ENCODE measurements at places on chromosomes 7 and 10.

- no peak for DNase-seq
Measured at GRCh38 chr7:133958822-133959221, 168.3 kb upstream of the LRGUK start.

GRCh38 chr10:88731296-88731695, 25.2 kb downstream of the LIPK start:
- DNase-seq = peak; percentile 3

DNA sequence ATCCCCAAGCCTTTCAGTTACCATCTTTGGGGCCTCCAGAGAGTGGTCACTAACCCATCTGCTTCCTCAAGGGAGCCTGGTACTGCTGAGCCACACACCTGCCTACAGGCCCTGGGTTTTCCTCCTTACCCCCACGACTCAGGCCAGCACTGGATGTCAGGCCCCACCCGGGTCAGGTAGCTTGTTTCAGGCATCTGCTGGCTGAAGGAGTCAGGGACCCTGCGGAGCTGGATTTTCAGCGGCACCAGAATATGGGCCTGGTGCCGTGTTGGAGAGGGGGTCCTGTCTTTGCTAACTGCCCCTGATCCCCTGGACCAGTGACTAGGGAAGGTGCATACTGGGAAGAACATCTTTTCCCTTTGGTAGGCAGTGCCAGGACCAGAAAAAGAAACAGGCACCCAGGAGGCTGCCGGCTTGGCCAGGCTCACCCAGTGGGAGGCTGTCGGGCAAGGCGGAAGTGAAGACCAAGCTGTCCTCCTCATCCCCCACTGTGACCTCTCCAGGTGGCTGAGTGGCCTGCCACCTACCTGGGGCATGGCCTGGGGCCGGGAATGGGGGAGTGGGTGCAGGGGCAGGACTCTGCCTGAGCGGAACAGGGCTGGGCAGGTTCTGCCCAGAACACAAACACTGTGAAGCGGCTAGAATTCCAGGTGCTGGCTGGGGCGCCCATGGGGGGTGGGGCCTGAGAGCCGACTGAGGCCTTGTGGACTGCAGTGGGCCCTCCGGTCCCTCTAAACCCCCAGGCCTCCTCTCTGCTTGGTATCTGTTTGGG, 12.4 kb upstream of the SAMD8 start:
- no peak for DNase-seq

DNA sequence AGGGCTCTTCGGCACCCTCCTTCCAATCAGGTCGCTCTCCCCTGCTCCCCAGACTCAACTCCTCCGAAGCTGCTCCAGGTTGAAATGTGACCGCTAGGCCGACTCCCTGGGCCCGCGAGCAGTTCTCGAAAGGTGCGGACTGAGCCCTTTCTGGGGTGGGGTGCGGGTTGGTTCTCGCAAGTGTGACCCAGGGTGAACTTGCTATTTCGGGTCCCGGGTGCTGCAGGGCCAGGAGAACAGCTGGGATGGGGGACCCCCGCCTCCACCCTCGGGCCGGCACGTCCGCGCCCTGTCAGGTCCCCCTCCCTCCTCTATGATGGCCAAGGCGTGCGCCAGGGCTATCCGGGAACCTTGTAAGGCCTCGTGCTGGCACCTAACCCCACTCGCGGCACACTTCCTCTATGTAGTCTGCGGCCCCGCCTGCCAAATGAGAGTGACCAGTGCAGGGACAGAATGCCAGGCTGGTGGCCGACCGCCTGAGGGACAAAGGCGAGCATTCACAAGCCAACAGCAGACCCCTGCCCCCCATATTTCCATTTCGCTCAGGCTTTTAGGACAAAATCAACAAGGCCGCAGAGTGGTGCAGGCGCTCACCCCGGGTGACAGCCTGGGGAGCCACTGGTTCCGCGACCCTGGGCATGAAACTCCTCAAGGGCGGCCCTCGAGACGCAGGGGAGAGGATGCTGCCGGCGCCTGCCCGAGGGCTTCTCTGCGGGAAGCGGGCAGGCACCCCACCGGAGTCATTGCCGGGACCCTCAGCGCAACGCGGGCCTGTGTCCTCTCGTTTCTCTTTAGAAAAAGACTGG, 13.7 kb upstream of the HOXA13 start:
- no peak for DNase-seq

- no peak for DNase-seq
Measured at GRCh38 chr10:31694929-31695837, 233.4 kb downstream of the ARHGAP12 start.

DNA sequence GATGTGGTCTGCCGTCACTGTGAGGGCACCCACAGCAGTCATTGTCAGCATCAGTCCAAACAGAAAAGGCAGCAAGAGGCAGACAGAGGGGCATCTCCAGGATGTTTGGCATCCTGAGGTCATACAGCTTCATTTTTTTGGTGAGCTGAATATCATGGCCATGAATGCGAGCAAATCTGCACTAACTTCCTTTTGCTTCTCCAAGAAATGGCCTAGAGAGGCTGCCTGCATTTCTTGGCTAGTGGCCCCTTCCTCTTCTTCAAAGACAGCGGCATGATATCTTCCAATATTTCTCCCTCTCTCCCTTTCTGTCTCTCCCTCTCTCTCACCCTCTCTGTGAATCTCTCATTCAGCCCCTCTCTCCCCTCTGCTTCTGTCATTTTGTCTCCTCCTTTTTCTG, 24.8 kb downstream of the FKBP6 start:
- DNase-seq = no peak

GRCh38 chr10:387593-387891, 252.3 kb downstream of the ZMYND11 start:
- no peak for DNase-seq

DNA sequence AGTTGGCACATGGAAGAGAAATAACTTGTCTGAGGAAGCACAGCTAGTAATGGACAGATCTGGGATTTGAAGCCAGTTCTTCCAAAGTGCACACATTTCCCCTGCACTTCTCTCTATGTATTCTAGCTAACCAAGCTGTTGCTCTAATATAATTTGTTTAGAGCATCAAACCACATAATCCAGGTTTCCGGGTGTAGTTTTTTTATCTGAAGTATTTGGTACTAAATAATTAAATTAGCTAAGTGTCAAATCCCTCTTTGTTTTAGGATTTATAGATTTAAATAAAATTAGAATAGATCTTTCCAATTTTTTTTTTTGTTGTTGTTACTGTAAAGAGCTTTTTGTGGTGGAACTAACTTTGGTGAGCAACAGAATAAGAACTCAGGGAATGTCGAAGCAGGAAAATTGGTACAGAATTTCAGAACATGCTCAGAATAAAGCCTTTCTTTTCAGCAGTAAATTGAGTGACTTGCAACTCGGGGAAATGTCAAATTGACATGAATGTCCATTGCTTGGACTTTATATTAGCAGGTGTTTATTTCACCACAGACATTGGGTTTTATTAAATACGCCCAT, 33.7 kb downstream of the CAMK1D start:
- DNase-seq = no peak

DNA sequence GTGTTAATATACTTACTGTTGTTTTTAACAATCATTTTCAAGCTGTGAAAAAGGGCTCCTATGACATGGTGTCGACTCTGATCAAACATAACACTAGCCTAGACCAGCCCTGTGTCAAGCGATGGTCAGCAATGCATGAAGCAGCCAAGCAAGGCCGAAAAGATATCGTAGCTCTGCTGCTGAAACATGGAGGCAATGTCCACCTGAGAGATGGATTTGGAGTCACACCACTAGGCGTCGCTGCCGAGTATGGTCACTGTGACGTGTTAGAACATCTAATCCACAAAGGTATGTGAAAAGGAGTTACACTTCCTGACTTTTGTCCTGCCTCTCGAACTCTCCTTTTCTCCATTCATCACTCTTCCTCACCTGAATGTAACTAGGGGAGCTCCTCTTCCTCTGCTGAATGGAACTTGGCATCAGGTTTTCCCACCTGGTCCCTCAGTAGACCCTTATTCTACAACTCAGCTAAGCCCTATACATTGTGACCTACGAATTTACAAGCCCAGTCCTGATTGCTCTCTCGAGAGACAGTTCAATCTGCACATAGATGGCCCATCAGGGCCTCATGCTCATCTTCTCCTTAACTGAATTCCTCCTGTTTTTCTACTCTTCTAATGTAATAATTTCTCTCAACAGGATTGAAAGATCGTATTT, 23.0 kb downstream of the ASB15 start:
- DNase-seq = no peak

DNA sequence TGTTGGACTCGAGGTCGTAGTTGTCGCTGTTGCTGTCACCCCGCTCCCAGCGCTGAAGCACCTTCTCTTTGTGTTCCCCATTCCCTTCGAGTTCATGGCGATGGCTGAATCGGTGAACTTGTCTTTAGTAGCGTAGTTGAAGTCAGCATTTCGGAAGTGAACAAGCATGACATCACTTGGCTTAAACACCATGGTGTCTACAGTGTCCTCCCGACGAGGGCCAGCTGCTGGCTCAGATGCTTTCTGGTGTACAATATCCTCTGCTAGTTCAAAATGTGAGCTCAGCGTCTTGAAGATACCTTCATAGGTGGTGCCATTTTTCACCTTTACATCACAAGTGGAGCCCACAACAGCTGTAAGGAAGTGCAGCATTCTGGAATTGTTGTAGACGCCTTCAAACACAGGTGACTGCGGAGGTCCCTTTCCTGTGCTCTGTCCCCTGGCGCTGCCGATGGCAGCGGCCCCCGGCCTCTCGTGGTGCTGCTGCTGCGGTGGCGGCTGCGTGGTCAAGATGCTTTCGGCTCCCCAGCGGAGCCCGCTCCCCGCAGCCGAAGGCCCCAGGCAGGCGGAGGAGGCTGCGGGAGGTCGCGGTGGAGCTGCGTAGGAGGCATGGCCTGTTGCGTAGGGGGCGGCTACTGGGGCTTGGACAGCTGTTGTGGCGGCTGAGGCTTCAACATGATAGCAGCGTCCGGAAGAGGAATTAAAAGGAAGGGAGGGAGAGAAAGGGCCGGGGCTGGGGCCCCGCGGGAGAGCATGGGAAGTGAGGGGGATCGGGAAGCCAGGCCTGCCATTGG, 59.3 kb downstream of the ANKMY2 start:
- DNase-seq = no peak

GRCh38 chr10:59904426-59905065, 1.8 kb downstream of the CCDC6 start:
- DNase-seq = peak; percentile 24

DNA sequence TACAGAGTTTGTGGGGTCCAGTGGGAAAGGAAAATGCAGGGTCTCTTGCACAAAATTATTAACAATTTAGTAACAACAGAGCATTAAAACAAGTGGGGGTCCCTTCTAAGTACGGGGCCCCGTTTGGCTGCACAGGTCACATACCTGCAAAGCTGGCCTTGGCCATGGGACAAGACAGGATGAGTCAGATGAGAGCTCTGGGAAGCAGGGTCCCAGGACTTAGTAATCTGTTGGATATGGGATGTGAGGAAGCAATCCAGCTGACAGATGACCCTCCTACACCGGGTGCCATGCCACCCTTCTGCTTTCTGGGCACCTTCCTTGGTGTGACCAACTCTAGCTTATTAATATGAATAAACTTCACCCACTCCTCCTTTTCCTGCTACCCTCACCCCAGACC, 3.2 kb upstream of the DUSP5 start:
- DNase-seq = no peak

GRCh38 chr7:147078312-147078711, 961.7 kb downstream of the CNTNAP2 start:
- no peak for DNase-seq

- no peak for DNase-seq
Measured at GRCh38 chr10:124174673-124175645, 81.6 kb upstream of the CHST15 start.

- peak; percentile 56 for DNase-seq
Measured at GRCh38 chr7:129612112-129613015, 844 bp downstream of the NRF1 start.

- no peak for DNase-seq
Measured at GRCh38 chr7:129886818-129887186, 66.0 kb downstream of the UBE2H start.

GRCh38 chr7:55439627-55440026, 74.5 kb downstream of the LANCL2 start:
- no peak for DNase-seq

DNA sequence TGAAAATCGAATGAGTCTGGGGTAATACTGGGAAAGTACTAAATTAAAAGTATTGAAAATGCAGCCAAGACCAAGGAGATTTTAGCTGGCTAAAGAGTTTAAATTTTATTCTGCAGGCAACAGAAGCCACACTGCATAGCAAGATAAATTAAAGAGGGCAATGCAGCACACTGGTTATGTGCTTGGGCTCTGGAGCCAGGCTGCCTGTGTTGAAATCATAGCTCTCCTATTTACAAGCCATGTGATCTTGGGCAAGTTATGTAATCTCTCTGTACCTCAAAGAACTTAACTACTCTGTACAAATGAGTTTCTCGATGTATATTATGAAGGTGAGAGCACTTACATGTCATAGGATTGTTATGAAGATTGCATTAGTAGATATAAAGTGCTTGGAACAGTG, 9.9 kb downstream of the SLC25A13 start:
- peak; percentile 73 for DNase-seq

- no peak for DNase-seq
Measured at GRCh38 chr7:133911724-133912123, 215.4 kb upstream of the LRGUK start.

DNA sequence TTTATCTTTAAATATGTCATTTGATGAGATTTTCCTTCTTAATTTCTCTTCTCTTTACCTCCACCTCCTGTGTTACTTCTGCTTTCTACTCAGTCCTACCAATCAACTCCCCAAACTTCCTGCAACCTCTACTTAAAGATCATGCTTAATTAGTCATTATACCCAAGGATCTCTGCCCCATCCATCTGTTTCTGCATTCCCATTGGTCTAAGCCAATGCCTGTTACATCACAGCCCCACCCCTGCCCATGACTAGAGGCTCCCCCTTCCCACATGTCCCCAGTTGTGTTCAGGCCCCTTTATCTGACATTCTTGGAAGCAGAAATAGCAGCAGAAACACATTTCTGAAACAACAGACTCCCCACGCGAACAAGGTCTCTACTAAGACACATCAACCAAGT, 319.1 kb upstream of the NFE2L3 start:
- no peak for DNase-seq

DNA sequence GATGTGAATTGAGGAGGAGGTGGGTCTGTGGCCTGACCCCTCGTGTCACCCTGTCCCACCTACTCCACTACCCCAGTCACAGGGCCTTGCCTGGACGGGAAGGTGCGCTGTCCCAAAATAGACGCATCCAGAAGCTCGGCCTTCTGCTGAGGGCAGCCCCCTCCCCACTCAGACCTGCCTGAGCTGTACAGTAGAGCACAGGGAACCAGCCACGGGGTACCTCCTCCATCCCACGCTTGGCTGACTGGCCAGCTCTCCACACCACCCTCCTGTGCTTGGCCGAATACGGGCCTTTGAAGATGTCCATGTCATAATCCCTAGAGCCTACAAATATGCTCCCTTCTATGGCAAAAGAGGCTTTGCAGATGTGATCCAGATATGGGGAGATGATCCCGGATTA, 88.3 kb downstream of the CHST15 start:
- DNase-seq = no peak

- DNase-seq = no peak
Measured at GRCh38 chr7:36264123-36264801, 111.2 kb downstream of the EEPD1 start.

GRCh38 chr10:133364645-133365431, 7.0 kb upstream of the FUOM start:
- no peak for DNase-seq
